Stimulated activated CD8-positive, alpha-beta memory T cell treated with anti-CD3 and anti-CD28 coated beads, Interleukin-4, amount 100 ng/mL, for 1 hour (primary cell): ENCODE measurements at places on chromosomes 11 and 22.

GRCh38 chr22:30420347-30421125 lies 5.0 kb upstream of the MTFP1 start:
- no peak for DNase-seq

DNA sequence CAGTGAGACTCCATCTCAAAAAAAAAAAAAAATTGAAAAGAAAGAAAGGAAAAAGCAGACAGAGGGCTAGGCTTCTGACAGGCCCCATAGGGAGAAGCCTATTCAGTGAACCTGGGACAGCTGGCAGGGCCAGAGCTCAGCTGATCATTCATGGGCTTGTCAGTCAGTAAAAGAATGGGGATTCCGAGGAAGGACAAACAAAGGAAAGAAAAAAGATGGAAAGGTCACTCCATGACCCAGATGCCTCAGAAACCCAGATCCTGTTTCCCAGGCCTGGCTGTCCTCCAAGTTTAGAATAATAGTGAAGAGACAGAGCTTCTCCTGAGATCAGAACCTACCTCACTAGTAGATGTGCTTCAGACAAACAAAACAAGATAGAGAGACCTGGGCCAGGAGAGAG lies 34.3 kb upstream of the ASPHD2 start:
- DNase-seq = no peak

GRCh38 chr11:46300270-46300669 lies 22.8 kb downstream of the CREB3L1 start:
- DNase-seq = no peak

GRCh38 chr11:94793002-94793401 lies 24.8 kb downstream of the AMOTL1 start:
- no peak for DNase-seq

DNA sequence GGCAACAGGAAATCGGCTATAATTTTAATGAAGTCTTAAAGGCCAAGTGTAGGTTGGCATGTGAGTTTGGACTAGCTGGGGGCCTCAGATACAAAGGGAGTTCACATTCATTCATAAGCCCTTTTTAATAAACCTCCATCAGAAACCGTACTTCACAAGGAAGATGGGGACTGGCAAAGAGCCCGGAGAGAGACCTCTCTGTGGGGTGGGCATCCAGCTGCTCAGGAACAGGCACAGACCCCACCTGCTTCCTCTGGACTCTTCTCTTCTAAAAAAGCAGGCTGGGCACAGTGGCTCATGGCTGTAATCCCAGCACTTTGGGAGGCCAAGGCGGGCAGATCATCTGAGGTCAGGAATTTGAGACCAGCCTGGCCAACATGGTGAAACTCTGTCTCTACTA lies 3.9 kb upstream of the ARFGAP3 start:
- DNase-seq = no peak

DNA sequence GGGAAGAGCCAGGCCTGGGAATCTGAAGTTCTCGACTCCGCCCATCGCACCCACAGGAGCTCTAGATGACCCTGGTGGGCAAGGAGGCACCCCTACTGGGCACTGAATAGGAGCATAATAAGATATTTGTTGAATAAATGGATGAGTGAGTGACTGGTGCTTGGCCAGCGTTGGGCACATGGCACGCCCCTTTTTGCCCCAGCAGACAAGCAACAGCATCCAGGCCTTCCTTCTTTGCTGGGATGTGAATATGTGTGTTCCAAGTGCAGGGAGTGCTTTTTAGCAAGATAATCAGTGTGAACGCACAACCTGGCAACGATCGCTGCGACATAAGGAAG lies 443 bp upstream of the CELF1 start:
- no peak for DNase-seq

- no peak for DNase-seq
Measured at GRCh38 chr11:78886616-78887015, 312.0 kb upstream of the NARS2 start.

GRCh38 chr11:126945319-126945718 lies 55.3 kb downstream of the KIRREL3 start:
- no peak for DNase-seq

DNA sequence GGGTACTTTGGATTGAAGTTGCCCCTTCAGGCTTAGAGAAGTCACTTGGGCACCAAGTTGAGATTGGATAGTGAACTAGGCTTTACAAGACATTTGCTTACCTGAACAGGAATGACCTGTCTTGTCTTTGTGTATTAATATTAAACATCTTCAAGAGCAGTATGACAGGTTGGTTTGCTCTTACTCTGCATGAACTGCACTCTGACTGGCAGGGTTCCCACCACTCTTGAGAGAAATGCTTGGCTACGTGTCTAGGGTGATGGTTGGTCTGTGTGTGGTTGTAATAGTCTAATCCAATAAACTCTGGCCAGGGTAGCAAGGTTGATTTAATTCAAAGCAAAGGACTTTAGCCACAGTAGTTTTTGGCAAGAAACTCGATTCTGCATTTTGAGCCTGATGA lies 20.1 kb upstream of the SPTBN2 start:
- DNase-seq = no peak

- no peak for DNase-seq
Measured at GRCh38 chr11:8201644-8202365, 33.0 kb upstream of the RIC3 start.

- DNase-seq = no peak
Measured at GRCh38 chr11:126968915-126969314, 31.7 kb downstream of the KIRREL3 start.

DNA sequence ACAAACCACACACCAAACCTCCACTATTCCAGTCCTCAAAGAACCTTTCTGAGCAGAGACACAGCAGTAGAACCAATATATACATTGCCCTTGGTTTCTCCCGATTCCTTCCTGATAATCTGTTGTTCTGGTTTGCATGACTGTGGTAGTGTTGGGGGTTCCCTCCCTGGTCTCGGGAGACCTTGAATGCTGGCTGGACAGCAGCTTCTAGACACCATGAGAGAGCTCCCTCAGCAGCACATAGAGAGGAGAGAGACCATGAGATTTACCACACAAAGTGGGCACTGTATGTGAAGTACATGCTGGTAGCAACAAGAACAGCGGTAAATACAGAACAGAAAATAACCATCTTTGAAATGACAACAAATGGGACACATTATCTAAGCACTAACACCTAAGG lies 2.6 kb downstream of the C11orf91 start:
- no peak for DNase-seq

- DNase-seq = no peak
Measured at GRCh38 chr11:124123622-124124021, 8.4 kb downstream of the VWA5A start.

DNA sequence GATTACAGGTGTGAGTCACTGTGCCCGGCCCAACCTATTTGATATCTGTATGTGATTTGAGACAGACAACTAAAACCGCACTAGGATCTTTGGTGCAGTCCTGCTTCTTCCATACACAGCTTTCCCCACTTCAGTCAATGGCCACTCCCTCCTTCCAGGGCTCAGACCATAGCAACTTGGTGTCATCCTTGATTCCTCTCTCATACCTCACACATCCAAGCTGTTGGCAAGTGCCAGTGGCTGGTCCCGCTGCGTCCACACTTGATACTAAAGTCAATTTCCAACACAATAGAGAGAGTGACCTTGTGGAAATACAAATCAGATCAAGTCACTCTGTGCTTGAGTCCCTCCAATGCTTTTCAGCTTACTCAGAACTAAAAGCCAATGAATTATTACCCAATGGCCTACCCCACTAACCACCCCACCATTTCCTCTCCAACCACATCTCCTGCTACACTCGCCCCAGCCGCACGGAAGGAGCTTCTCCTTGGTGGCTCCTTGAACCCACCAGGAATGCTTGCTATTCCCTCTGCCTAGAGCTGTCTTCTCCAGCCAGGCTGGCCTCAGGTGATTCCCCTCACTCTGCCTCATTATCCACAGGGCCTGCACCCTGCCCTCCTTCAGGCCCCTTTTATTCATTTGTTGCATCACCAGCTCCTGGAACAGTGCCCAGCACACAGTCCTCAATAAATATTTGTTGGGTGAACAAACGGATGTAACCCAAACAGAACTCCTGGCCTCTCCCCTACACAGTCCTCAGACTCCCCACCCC lies 12.9 kb downstream of the ABTB2 start:
- DNase-seq = no peak

DNA sequence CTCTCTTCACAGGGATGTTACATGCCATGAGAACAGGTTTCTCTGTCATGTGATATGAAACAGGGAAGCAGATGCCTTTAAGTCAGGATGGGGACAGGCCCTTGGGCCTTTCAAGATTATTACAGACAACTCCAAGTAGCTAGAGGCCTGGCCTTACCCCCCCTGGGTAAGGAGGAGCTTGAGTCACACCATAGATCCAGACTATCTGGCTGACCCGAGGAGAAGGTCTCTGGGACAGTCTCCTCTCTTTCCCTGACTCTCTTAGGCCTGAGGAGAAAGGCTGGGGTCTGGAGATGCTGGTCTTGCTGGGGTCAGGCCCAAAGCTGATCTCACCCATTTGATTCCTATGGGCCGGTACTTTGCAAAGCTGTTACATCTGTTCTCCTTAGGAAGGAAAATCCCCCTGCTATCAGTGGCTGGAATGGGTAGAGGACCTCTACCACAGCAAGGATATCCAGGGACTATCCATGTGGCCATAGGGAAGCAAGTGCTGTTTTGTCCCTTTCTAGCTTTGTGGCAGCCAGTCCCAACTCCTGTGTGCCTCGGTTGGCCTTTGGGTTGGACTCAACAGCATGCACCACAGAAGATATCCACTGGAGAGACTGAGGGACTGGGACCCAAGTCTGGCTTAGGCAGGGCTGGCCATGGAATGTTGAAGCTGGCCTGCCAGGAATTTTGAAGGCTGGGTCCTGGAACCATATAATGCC lies 25.2 kb downstream of the RELT start:
- DNase-seq = no peak

- DNase-seq = no peak
Measured at GRCh38 chr22:33780531-33781136, 139.6 kb downstream of the LARGE1 start.

DNA sequence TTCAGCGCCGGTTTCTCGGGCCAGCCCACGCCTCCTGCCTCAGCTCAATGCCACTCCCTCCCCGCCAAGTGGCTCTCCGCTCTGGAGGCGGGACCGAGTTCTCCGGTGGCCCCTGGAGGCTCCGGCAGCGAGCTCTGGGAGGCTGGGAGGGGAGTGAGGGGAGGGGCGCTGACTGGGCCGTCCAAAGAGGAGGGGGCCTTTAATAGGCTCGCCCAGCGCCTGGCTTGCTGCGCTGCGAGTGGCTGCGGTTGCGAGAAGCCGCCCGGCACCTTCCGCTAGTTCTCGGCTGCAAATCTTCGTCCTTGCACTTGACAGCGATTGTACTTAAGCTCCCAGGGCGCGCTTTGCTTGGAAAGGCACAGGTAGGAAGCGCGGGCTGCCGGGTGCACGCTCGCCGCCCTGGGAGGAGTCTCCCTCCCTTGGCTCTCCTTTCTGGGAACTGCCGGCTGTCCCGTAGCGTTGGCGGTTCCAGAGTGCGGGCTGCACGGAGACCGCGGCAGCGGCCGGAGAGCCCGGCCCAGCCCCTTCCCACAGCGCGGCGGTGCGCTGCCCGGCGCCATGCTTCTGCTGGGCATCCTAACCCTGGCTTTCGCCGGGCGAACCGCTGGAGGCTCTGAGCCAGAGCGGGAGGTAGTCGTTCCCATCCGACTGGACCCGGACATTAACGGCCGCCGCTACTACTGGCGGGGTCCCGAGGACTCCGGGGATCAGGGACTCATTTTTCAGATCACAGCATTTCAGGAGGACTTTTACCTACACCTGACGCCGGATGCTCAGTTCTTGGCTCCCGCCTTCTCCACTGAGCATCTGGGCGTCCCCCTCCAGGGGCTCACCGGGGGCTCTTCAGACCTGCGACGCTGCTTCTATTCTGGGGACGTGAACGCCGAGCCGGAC lies at the start of gene ADAMTS15:
Gene ADAMTS15, plus strand, starts transcription at position 230 of the 894 bp plus-strand sequence. Its CDS starts 329 bp downstream, at position 559.
- DNase-seq = no peak
